ENCODE measurements at places on chromosomes 13 and 19.

DNA sequence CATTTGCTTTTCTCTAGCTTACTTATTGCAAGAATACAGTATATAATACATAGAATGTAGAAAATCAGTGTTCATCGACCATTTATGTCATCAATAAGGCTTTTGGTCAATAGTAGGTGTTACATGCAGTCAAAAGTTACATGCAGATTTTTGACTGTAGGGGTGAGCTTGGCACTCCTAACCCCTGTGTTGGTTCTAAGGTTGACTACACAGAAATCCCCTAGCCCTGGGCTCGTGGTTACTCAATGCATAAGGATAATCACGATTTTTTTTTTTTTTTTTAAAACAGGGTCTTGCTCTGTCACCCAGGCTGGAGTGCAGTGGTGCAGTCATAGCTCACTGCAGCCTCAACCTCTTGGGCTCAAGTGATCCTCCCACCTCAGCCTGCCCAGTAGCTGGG, 4.0 kb upstream of the NWD1 start:
- DNase-seq, result no peak

DNA sequence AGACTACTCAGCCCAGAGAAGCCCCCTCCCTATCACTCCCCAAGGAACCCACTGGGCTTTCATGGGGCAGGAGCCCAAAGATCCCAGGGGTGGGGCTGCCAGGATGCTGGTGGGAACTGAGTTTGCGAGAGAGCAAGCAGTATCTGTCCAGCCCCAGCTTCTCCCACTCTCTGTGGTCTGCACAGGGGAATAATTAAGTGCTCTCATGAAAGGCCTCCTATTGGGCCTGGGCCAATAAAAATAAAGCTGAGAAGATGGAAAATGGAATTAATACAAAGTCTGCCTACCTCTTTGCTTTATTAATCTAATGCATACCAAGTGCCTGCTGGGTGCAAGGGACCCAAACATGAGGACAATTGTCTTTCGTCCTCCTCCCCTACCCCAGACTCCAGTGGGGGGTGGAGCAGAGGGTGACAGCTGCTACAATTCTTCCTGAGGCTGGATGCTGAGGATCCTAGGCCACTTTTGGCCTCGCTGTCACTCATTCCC, 5.4 kb downstream of the DDX39A start:
- no peak for DNase-seq

DNA sequence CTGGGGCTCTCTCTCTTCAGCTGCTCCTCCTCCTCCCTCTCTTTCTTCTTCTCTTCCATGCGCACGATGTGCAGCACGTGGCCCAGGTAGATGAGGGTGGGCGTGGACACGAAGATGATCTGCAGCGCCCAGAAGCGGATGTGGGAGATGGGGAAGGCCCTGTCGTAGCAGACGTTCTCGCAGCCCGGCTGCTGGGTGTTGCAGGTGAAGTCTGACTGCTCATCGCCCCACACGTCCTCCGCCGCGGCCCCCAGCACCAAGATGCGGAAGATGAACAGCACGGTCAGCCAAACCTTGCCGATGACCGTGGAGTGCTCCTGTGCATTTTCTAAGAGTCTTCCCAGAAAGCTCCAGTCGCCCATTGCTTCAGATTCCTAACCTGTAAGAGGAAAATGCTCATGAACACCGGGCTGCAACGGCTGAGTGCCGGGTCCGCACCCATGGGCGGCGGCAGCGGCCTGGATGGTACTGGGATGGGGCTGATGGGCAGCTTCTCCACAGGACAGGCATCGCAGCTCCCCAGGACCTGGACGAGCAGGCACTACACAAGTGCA, 17.8 kb downstream of the GJA3 start:
- DNase-seq, result no peak

DNA sequence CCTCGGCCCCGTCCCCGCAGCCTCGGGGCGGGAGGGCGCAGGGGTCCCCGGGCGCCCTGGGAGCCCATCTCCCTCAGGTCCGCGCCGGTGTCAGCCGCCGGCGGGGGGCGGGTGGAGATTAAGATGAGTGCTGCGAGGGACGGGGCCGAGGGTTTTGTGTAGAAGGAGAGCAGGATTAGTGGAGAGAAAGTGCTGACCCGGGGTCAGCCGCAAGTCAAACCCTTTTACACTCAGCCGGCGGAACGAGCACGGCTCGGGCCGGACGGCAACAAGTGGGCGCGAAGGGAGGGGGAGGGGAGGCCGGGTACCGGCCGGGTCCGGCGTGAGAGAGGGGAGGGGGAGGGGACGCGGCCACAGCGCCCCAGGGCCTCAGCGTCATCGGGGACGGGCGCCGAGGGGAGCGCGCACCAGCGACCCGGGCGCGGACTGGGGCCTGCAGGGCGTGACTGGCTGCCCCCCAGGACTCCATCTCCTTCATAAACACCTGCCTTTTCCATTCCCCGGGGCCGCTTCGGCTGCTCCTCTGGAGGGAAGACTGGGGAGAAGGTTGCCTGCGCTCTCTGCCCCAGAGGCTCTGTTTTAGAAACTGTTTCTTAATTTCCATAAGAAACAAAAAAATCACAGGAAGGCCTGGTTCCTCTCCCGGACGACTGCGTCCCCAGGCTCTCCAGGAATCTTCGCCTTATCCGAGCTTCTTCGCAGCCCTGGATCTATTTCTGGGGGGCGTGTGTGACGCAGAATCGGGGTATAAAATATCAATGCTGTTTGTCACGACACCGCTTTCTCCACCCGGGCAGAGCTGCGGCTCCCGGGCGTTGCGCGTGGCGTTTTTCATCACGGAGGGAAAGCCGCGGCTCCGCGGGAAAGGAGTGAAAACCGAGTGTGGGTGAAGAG, 6.5 kb downstream of the SOX1 start:
- no peak for DNase-seq

GRCh38 chr13:86051134-86052103, 252.2 kb upstream of the SLITRK6 start:
- no peak for DNase-seq

GRCh38 chr19:4284974-4285373, 5.9 kb downstream of the SHD start:
- DNase-seq, result no peak

- no peak for DNase-seq
Observed at GRCh38 chr19:13640611-13641010, 123.7 kb upstream of the MRI1 start.

- DNase-seq, result no peak
Observed at GRCh38 chr19:33789344-33789743, 7.3 kb upstream of the KCTD15 start.

DNA sequence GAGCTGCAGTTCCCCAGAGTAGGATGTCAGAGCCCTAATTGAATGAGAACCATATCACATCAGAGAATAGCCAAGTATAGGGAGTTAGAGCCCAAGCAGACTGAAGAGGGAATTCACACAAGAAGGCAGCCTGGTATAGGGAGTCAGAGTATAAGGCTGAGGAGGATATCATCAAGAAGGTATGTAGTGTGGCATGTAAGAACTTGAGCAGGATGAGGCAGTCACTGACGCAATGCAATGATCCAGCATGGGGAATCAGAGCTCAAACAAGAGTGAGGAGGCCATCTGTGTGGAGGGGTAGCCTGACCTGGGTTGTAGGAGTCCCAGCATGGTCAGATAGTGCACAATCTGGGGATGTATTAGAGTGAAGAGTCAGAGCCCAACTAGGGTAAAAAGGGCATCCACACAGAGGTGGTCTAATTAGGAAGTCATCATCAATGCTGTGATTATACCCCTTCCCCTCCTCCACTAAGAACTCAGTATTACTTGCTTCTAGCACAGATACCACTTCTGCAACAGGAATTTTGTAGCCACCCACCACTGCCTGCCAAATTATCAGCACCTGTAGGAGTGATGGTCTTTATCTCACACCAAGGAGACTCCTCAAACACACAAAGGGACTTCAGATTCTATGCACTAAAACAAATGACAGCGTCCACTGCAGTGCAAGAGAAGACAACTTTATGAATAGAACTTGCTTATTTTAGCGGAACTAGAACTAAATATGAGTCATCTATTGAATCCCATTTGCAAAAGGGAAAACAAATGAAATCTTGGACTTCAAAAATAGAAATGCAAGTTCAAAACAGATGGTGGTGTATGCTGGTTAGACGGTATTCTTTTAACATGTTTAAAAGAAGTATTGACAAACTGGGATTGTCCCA, 107.2 kb downstream of the FNDC3A start:
- no peak for DNase-seq

DNA sequence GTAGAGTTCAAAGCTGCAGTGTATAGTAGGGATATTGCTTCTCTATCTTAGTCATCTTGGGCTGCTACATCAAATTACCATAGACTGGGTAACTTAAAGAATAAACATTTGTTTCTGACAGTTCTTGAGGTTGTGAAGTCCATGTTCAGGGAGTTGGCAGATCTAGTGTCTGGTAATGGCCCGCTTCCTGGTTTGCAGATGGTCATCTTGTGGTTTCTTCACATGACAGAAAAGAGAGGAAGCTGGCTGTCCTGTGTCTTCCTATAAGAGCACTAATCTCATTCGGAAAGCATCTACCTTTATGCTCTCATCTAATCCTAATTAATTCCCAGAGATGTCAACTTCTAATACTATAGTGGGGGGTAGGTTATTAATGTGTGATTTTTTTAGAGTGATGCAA, 6.2 kb downstream of the ZNF763 start:
- no peak for DNase-seq

GRCh38 chr19:49145573-49146407, 9.4 kb downstream of the HRC start:
- peak; percentile 80 for DNase-seq

- no peak for DNase-seq
Observed at GRCh38 chr13:24153979-24154701, 6.4 kb upstream of the SPATA13 start.

DNA sequence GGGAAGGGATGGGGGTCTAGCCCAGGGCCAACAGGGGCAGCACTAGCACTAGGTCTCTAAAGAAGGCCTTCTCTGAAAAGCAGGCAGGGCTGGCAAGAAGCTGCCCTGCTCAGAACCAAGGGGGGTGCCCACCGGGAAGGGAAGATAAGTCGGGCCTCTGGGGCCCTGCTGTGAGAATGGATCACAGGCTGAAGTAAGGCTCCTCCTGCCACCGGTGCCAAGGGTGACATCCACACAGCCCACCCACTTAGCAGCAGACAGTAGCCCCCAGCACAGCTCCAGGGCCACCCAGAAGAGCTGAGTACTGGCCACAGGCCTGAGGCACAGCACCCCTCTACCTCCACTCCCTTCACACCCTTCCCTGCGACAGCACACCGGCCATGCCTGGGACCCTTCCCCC, 5.9 kb downstream of the ELL start:
- no peak for DNase-seq

GRCh38 chr19:9039728-9040127, 29.5 kb upstream of the MUC16 start:
- no peak for DNase-seq

DNA sequence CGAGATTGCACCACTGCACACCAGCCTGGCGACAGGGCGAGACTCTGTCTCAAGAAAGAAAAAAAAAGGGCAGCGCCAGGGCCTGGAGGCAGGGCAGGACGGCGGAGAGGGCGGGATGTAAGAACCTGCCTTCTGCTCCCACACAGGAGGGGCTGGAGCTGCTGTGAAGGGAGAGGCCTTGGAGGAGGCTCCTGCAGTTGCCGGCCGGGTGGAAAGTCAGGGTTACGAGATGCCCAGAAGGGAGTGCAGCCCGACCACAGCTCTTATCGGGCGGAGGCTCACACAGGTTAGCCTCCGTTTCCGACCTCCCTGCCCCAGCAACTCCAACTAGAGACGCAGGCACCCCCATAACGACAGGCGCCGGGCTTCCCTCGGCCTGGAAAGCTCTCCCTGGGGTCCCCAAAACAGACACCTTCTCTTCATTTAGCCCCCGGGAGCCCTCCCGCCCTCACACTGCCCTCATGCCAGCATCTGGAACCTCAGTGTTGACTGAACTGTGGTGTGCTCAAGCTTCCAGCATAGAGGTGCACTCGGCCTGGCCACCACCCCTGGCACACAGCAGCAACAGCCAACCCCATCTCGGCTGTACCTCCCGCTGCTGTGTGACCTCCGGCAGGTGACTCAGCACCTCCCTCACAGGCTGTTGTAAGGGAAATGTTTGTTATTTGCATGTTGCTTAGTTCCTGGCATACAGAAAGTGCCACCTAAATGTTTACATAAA, 1.4 kb downstream of the PLPP2 start:
- DNase-seq, result no peak

GRCh38 chr19:18021121-18021755, 13.3 kb downstream of the ARRDC2 start:
- DNase-seq, result peak; percentile 56

- DNase-seq, result no peak
Observed at GRCh38 chr13:43441899-43442499, 344.8 kb downstream of the ENOX1 start.

DNA sequence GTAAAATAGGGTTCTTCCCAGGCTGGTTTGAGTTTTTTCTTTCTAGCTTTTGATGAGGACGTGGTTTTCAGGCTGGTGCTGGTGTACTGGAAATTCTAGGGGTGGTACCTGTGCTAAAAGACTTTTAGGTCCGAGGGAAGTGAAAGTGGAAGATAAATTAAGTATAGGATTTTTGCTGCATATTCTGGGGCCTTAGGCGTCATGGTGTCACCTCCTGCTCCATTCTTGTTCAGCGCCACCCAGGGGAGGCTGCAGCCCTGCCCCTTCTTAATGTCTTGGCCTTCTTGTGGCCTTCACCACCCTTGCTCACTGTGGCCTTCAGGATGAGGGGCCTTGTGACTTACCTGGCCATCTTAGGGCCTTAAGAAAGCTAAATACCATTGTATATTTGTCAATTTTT, 12.4 kb downstream of the ZNF552 start:
- no peak for DNase-seq

GRCh38 chr13:37365496-37365895, 233.1 kb downstream of the POSTN start:
- DNase-seq, result no peak

DNA sequence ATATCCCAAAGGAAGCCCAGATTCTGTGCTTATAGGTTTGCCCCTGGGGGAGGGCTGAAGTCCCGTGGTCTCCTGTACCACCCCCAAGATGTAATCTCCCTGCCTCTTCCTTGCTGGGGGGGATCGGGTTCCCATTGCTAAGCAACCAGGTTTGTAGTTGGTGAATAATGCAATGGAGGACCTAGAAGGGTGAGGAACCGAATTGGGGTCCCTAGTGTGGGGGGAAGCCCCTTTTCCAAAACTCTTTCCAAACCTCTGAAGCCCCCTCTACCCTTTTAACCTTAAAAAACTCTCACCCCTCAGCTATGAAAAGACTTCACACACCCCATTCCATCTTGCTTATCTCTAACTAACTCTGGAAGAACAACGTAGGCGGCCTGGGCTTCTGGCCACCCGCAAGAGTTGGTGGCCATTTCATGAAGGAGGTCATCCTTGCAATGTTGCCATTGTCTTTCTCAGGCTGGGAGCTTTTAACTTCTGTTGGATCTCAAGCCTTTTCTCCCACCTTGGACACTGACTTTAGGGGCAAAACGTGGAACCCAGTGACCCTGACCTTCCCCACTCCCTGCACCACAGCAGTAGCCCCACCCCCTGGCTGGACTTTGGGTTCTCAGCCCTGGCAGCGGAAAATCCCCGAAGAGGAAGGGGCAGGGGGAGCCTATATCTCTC, 661 bp downstream of the PALM3 start:
- DNase-seq, result no peak

DNA sequence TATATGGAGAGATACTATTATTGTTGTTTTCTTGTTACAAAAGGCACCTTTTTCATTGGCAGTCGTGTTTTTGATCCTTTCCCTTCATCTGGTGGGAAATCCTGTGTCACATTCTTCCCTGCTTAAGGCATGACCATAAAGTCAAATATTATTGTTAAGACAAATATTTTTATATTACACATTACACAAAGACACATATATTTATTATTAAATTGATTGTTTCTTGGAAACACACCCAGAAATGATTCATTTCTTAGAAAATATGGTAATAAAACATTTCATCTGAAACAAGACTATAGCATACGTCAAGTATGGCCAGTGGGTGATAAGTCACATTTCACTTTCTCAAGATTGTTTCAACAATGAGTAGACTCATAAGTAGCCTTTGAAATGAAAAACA, 77.3 kb downstream of the KCTD12 start:
- DNase-seq, result no peak

Data from stimulated activated CD4-positive, alpha-beta T cell treated with anti-CD3 and anti-CD28 coated beads, Interleukin-12 subunit alpha, Interleukin-12 subunit beta, amount 100 ng/mL, for 4 hours (primary cell).